Stimulated activated CD8-positive, alpha-beta memory T cell treated with anti-CD3 and anti-CD28 coated beads, Interleukin-7, amount 100 ng/mL, for 24 hours (primary cell): ENCODE measurements at places on chromosomes 5 and 9.

DNA sequence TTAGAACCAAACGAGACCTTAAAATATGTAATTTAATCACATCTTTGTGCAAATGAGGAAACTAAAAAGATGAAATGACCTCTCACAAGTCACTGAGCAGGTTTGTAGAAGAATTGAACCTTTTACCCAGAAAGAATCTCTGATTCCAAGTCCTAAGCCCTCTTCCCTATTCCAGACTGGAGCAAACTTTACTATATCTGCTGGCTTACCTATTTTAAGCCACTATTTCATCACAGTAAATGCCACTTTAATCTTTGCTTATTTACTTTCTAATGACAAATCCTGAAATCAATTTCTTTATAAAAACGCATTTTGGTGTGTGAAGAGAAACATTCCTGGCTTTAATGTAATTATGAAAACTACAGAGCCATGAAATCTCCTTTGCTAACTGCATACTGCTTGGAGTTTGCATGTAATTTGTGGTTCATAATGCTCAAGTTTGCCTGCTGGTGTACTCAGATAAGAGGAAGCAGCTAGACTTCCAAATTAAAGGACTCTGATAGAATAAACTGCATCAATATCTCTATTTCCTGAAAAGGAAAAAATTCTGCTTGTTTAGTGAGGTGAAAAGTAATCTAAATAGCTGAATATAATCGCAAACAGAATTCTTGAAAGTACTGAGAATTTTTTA is 121.2 kb downstream of the RAB3C start:
- DNase-seq: no peak

DNA sequence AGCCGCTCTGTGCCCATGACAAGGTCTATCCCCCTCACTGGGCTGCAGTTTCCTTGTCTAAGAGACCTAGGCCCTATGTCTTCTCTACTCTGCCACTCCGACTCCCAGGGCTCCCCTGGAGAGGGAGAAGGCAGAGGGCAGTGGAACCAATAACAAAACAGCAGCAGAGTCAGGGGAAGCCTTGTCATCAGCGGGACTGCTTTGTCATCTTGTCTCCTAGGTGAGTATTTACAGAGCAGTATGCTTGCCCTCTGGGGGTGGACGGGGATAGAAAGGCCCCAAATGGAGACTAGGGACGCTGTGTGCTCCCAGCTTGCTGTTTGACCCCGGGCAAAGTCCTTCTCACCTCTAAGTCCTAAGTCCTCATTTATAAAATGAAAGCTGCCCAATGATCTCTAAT is 318.5 kb downstream of the CDK5RAP2 start:
- no peak for DNase-seq

DNA sequence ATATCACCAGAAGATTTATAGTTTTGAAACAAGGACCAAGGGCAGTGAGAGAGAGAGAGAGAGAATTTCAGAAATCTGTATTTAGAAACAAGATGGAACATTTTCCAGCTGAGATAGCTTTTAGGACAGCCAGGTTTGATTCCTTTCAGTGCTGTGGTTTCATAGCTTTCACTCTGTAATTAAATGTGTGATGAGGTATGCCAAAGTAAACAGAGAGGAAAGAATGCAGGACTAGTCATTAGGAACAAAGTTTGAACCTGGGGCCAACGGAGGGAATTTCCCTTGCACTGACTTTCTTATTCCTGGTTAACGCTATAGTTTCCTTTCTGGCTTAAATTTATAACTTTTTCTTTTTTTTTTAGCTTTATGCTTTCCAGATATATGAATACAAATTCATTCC is 10.0 kb upstream of the CCL28 start:
- no peak for DNase-seq

DNA sequence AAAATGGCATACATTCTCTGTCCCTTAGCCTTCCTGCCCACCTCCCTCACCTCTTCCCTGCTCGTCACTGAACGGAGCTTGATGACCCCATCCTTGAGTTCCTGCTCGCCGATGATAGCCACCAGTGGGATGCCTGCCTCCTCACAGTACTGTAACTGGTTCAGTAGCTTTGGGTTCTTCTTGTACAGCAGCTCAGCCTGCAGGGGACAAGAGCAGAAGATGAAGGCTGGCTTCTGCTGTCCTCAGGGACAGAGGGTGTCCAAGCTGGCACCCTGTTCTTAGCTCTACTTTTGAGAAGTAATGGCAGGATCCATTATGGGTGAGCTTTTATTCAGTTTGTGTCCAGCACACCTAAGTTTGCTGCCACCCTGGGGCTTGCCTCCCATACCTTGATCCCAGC is 1.3 kb upstream of the DND1 start:
- DNase-seq: no peak

DNA sequence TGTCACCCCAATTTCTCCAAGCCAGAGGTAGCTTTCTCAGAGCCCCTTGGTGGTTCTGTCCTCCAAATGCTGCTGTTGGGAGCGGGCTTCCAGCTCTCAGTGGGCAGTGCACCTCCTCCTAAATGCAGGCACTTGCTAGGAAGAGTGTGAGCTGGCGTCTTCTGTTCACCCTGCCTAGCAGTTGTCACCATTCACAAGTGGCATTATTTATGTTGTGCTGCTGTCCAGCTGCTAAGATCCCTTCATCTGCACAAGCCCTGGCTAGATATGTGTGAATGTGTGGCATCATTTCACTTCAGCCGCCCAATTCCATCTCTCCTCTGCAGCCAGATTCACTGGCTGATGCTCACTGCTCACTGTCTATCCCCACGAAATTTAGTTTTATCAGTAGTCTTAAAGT is 43.7 kb downstream of the SLC36A1 start:
- DNase-seq: no peak
